ENCODE measurements at places on chromosomes 2 and 18. TPM values are rescaled to one million over a fixed set of nuclear protein-coding genes. Genes with fewer than 3 reads are reported as not detected.

DNA sequence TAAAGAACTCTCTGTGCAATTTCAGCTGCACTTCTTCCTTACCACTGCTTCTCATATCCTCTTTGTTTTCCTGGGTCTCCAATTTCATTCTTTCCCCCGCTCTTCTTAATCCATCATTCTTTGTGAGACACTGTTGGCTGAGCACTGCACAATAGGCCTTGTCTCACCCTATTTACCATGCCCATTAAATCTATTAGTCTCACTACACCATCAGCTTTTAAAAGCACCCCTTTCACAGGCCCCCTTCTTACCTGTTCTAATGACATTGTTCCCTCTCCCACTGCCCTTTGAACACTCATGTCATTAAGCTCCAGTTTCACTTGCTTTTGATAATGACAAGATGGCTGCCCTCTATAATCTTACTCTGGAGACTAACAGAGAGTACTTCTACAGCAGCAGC is 404.1 kb upstream of the ACVR2A start:
- no peak for DNase-seq

- DNase-seq: no peak
Observed at GRCh38 chr18:47560723-47561715, 309.6 kb upstream of the SKOR2 start.

DNA sequence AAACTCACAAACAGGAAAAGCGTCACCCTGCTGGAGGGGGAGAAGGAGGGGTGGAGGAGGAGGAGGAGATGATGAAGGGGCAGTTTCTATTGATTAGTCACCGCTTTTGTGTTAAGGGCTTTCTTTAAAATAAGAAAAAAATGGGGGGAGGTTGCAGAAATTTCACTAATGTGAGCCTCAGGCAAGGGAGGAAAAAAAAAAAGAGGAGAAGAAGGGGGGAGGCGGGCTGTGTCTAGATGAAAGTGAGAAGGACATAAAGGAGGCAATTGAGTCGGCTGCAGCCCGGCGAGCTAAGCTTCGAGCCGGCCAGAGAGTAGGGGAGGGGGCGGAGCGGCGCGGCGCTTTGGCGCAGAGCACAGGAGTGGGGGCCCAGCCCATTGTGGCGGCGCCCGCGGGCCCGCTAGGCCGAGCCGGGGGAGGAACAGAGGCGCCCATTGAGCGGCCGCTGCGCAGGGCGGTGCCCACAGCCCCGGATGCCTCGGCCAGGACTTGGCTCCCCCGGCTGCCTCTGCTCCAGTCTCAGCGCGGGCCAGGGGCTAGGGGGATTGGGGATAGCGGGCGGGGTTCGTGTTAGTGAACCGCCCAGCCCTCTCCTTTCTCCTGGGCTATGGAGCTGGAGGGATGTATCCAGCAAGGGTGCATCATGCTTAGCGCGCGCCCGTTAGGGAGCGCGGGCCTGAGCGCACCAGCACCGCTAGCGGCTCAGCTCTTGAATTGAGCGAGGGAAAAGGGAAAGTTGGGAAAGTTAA is 7.9 kb downstream of the PAX3 start:
- DNase-seq: peak; percentile 41

DNA sequence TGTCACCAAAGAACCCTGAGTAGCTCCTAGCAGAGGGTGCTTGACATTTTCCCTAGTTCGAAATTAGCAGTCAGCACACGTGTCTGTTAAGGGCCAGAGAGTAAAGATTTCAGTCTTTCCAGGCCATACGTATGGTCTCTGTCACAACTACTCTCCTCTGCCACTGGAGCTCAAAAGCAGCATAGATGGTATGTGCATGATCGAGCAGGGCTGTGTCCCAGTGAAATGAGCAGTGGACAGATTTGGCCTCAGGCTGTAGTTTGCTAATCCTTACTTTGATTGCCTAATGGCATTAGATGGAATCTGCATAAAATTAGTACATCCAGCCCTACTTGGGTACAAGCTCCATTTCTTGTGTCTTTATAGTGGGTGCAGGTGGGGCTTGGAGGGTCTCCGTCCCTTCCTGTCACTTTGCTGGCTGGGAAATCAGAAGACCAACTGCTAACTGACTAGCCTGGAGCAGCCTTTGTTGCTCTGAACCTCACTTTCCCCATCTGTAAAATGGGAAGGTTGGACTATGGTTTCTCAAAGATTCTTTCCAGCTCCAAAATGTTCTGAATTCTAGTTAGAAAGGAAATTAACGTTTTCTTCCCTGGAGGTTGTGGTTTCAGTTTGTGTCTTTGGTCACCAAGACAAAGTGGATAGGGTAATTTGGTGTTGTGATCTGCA is 108.5 kb downstream of the GLI2 start:
- no peak for DNase-seq

- no peak for DNase-seq
Observed at GRCh38 chr18:70355620-70356385, 67.0 kb downstream of the SOCS6 start.

LIPG gene
- total RNA-seq: 0.43 TPM

GRCh38 chr2:111706481-111707001 is 177.5 kb downstream of the ANAPC1 start:
- no peak for DNase-seq

CD28 gene
- total RNA-seq: not detected

- no peak for DNase-seq
Observed at GRCh38 chr2:226874749-226875148, 38.9 kb downstream of the RHBDD1 start.

KIAA2012 gene
- total RNA-seq: not detected

GRCh38 chr2:166092889-166093288 is 34.9 kb downstream of the SCN1A start:
- DNase-seq: peak; percentile 72

DNA sequence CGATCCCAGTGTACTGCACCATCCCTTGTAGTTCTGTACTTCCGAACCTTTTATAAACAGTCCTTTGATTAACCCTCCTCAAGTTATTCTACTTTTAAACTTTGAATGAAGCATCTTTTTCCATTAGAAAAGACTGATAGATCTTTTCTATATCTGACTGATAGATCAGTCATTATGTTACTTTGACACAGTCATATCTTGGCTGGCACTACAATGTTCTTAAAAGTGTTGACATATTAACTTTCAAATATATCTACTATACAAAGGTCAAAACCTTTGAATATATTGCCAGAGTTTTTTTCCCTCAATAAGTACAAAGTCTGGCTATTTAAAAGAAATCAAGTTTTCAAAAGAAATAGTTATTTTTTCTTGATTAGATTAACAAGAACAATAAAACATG is 35.4 kb upstream of the NABP1 start:
- no peak for DNase-seq

- DNase-seq: no peak
Observed at GRCh38 chr2:144630459-144631215, 110.7 kb upstream of the ZEB2 start.

NT5C1B gene
- not detected for total RNA-seq

DNA sequence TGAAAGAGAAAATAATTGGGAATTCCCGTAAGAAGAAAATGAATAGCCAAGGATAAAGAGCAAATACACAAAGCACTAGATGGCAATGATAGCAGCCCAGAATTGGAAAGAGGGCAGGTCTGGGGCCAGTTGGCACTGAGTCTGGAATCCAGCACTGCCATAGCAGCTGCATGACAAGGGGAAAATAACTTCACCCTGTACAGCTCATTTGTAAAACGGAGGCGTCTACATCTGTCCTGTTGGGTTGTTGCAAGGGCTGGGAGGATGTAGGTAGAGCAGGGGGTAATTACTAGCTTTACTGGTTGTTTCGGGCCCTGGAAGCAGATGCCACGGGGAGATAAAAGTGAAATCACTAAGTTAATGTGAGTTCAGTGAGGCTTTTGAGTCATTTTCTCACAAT is 110.0 kb upstream of the RASGRP3 start:
- no peak for DNase-seq

DNA sequence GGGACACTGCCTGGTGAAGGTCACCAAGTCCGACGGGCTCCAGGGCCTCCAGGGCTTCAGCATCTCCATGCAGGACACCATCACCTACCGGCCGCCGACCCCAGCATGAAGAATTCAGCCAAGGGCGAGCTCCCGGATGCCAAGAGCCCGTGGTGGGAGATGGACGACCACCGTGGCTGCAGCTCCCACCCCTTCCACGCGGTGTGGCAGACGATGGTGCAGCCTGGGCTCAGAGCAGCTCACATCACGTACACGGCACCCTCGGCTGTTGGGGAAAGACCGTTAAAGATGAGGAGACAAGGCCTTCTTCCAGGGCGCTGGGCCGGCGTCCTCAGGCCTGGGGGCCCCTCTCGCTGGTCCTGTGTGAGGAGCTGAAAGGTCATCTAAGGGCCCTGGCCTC is 31.2 kb upstream of the ADNP2 start:
- no peak for DNase-seq

GRCh38 chr18:79584491-79585394 is 94.9 kb upstream of the CTDP1 start:
- DNase-seq: no peak

- no peak for DNase-seq
Observed at GRCh38 chr18:68034296-68034695, 517.8 kb upstream of the DSEL start.

DNA sequence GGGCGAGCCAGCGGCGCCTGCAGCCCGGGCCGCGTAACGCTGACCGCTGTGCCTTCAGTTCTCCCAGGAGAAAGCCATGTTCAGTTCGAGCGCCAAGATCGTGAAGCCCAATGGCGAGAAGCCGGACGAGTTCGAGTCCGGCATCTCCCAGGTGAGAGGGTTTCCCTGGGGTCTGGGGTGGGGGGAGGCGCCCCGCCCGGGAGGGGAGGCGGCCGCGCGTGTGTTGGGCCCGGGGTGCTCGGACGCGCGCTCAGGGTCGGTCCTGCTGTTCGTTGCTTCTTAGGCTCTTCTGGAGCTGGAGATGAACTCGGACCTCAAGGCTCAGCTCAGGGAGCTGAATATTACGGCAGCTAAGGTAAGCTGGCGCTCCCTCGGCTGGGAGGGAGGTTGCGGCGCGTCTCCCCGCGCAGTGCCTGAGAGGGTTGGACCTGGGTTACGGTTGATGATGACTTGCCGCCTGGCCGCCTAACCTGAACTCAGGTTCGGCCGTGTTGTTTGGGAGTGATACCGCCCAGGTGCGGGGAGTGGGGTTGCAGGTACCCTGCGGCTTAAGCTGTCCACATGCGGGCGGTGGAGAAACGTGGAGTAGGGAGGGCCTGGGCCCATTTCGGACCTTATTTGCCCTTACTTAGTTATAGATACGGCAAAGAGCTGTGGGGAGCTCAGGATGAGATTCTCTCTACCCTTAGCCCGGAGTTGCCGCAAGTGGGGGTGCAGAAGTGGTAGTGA is 638 bp downstream of the RPS7 start:
- DNase-seq: no peak

VAPA gene
- 347 TPM for total RNA-seq

DNA sequence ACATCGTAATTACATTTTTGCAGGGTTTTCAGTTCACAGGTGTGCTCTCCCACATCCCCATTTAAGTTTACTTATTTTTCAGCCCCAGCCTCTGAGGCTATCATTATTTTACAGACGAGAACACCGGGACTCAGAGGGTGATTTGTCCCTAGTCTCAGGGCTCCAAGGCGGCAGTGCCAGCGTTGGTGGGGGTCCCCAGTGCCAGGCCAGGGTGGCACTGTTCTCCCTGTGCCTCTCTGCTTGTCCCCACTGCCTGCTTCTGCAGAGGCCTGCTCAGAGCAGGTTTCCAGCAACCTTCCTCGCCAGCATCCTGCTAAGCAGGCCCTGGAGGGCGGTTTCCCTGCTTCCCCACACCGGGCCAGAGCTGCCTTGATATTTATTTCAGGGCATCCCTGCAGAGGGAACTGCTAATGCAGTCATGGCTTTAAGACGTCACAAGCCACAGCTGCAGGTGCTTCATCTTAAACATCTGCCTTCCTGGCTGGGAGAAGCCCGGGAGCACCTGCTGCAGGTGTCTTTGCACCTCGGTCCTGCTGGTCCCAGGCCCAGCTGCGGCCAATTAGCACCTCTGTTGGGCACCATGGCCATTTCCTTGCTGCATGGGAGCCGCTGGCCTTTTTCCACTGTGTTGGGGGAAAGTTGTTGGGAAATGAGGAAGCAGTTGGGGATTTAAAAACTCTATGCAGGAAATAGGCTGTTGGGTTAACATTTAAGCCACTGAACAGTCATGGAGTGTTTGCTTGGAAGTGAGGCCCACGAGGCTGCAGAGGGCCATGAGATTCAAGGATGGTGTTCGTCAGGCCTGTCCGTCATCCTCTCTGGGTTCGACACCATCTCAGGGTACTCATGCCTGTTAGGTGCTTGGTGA is 22.8 kb downstream of the HPCAL1 start:
- DNase-seq: no peak

GRCh38 chr2:20035955-20036666 is 15.3 kb downstream of the LAPTM4A start:
- DNase-seq: no peak

- no peak for DNase-seq
Observed at GRCh38 chr18:74251297-74252038, 40.3 kb downstream of the CYB5A start.

- no peak for DNase-seq
Observed at GRCh38 chr2:173037245-173038120, 38.2 kb upstream of the MAP3K20 start.

DNA sequence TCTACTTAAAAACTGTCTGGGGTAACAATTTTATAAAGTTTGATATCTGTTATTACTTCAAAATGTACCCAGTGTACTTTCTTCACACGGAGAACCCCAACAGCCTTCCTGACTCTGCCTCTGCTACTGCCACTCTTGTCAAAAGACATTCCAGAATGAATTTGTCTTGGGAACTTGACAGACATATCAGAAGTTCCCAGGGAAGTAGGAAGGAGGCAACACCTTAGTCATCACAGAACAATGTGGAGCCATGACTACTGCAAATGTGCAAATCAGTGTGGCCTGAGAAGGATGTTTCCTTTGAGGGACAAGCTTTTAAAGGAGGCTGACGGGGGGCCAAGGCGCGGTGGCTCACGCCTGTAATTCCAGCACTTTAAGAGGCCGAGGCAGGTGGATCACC is 133.8 kb upstream of the RNF152 start:
- DNase-seq: peak; percentile 78

- no peak for DNase-seq
Observed at GRCh38 chr18:3217948-3218647, 1.7 kb downstream of the MYOM1 start.

CRYBA2 gene
- total RNA-seq: not detected

- DNase-seq: no peak
Observed at GRCh38 chr2:9799011-9799596, 44.2 kb upstream of the TAF1B start.

TTN gene
- 0.03 TPM for total RNA-seq

DNA sequence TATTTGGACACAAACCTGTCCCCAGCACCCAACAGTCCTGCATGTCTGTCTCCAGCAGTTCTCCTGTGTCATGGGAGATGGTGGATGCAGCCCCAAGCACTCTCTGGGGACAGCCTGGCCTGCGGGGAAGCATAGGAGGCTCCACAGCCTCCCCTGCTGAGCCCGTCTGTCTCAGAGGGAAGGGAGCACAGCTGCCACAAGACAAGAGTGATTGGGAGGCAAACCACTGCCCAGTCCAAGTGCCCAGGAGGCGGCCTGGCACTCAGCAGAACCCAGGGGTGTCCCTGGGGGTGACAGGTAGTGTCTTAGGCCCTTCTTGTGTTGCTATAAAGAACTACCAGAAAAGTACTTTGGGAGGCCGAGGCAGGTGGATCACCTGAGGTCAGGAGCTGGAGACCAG is 211.2 kb upstream of the MYT1L start:
- DNase-seq: no peak
